Central memory CD4-positive, alpha-beta T cell (primary cell): ENCODE measurements at places on chromosomes 4 and X.

DNA sequence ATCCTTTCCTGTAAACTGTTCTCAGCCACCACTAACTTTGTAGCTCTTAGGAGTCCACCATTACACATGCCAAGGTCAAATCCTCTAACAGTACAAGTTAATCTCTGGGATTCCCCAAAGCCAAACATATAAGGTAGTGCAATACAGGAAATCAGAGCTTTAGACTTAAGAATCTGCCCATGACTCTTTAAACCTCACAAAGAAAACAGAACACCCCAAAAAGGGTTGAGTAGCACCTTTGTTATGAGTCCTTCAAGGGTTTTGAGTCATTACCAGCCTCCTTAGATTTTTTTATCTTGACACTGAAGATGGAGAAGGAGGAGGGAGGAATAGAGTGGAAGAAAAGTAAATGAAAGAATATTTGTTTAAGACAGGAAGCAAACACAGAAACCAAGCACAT is 243.9 kb upstream of the SPANXN1 start:
- no peak for DNase-seq

- no peak for DNase-seq
Observed at GRCh38 chr4:78863254-78863869, 75.9 kb downstream of the PAQR3 start.

DNA sequence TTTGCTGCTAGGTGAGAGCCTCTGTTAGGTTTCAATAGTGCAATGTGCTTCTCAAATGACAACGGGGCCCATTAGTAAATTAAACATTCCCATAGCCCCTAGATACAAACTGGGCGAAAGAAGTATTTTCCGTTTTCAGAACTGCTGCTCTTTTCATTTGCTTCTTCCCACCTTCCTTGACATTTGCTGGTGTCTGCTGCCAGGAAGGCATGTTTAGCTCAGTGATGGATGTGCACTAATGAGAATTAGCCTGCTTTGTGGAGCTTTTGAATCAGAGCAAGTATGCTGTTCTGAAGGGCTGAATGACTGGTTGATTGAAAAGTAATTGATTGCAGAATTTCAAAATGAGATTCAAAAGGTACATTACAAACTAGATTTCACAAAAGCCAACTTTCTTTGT is 57.0 kb downstream of the SHROOM3 start:
- no peak for DNase-seq

DNA sequence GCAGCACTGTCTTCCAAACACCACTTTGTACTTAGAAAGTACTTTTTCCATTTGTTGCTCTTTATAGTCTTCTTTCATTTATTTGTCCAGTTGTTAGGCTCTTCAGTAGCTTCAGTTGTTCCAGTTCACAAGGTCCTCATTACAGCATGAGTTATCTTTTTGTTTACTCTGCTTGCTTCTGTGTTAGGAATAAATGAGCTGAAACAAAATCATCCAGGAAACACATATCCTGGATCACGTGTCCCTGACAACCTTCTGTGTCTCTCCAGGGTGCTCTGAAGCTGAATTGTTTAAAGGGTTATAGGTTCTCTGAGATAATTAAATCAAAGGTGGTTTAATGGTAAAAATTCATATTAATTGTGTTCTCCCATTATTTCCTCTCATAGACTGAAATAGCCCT is 19.9 kb upstream of the KLHL8 start:
- no peak for DNase-seq

DNA sequence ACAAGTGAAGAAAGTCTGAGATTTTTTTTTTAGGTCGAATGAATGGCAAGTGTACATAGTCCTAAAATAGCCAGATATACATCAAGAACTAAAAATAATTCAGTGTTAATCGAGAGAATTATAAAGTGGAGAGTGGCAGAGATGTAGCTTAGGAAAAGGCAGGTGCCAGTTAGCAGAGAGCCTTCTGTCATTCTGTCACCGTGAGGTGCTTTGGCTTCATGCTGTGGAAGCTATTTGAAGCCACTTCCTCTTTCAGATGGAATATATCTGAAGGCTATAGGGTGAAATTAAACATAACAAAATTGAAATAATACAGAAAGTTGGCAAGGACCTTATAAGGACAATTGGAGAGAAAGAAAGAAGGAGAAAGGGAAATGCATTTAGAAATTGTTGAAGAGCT is 756.3 kb downstream of the CCSER1 start:
- no peak for DNase-seq

- DNase-seq, result no peak
Observed at GRCh38 chr4:175065228-175065627, 147.1 kb downstream of the ADAM29 start.

- no peak for DNase-seq
Observed at GRCh38 chr4:48343035-48343434, 1.7 kb downstream of the SLAIN2 start.

DNA sequence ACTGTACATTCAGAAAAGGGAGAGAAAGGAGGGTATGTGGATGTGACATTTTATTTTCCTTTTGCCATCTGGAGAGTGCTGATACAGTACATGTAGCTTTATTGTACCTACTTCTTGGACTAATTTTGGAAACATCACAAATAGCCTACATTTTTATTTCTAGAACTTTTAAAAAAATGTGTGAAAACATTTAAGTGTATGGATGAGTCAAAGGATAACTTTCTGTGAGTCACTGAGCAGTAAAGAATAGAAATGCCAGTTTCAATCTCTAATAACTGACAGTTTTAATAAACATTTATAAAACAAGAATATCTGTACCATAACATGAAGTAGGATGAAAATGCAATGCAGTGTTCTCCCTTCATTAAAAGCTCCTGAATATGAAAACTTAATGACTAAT is 374.4 kb upstream of the NWD2 start:
- no peak for DNase-seq

DNA sequence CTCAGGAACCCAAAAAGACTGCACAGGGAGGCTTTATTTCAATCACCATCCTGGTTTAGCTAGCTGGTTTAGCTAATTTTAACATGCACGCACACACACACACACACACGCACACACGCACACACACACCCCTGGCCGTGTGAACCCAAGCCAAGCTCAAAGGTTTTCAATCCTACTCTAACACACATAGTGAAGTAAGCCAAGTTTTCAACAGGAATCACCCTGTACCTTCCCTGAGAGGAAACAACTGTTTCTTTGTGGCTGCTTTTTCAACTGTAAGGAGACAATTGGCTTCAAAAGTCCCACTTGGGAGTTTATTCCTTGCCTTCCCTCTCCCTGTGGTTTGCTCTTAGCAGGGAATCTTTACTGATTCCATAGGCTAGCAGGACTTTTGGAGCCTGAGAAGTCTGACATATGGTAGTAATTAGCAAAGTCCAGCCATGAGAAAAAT is 98.9 kb upstream of the BMP3 start:
- no peak for DNase-seq

DNA sequence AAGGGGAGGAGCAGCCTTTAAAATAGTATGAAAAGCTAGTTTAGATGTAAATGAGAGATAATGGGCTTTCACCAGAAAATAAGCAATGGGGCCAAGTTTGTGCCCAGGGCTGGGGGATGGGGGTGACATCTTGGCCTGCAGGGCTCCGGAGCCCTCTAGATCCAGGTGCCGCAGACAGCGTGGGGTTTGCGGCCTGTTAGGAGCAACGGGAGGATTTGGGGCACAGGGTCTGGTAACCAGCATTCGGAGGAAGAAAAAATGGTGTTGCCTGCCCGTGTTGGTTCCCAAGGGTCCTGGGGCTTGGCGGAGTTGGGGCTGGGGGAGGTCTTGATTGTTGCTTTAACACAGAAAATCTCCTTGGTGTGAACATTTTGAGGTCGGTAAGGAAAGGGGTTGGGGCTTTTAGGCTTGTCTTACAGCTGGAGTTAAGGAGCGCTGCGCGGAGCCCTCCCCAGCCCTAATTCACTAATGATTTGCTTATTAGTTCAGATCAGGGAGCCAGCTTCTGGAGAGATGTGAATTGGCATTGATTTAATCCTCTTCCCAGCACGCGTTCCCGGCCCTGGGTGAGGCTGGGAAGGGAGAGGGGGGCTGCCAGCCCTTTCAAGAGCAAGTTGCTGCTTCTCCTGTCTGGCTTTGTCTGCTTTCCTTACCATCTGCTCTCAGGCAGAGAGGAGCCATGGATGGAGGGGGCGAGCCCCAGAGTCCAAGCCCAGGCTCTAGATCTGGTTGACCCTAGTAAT is 443.4 kb downstream of the BCOR start:
- DNase-seq, result no peak

GRCh38 chr4:125702406-125702805 is 387.7 kb downstream of the FAT4 start:
- no peak for DNase-seq

- no peak for DNase-seq
Observed at GRCh38 chrX:40628506-40628905, 5.3 kb downstream of the MPC1L start.

GRCh38 chr4:128907981-128908380 is 98.5 kb downstream of the JADE1 start:
- no peak for DNase-seq

- no peak for DNase-seq
Observed at GRCh38 chrX:8897259-8897658, 96.1 kb upstream of the FAM9A start.

DNA sequence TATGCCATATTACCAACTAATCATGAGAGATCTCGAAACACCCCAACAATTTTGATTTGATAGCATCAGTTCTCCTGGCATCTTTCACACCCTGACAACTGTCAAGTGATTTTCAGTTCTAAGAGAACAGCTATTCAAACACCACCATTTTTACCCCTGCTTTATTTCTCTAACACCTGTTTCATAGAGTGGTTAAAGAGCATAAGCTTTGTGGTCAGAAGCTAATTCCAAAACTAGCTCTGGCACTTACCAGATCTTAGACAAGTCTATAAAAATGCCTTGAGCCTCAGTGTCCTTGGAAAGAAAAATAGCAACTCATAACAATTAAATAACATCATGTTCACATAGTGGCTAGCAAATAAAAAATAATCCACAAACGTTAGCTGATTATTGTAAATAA is 17.9 kb downstream of the PPA2 start:
- no peak for DNase-seq

- DNase-seq, result no peak
Observed at GRCh38 chr4:173160871-173161270, 7.7 kb upstream of the GALNT7 start.

GRCh38 chrX:150324035-150324728 is 38.9 kb upstream of the MAMLD1 start:
- DNase-seq, result no peak

GRCh38 chr4:175703956-175704600 is 108.0 kb downstream of the GPM6A start:
- DNase-seq, result no peak

GRCh38 chrX:150255441-150256296 is 107.4 kb upstream of the MAMLD1 start:
- DNase-seq, result no peak

- DNase-seq, result no peak
Observed at GRCh38 chr4:99202536-99202935, 16.5 kb downstream of the ADH6 start.

DNA sequence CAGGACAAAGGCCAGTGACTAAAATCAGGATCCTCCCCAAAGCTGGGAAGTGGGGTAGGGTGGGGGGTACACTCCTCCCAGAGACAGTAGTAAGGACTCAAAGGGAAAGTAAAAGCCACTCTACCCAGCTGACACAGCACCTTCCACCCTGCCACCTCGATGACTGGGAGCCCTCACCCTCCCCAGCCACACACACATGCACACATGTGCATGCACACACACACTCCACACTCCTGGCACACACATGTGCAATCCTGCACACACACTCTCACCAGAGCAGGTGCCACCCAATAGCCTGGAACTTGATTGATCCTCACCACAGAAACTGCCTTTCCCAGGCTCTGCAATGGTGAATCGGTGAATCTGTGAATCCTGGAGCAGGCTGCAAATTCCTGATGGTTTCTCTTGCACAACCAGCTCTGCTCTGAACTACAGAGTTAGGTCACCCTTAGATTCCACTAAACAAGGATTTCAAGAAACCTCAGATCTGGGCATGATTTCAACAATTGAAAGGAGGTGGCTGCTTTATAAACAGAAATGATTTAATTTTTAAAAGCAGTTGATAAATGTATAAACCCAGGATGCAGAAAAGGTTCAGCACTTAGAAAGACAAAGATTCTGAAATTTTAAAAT is 21.5 kb downstream of the AMOT start:
- DNase-seq, result no peak

DNA sequence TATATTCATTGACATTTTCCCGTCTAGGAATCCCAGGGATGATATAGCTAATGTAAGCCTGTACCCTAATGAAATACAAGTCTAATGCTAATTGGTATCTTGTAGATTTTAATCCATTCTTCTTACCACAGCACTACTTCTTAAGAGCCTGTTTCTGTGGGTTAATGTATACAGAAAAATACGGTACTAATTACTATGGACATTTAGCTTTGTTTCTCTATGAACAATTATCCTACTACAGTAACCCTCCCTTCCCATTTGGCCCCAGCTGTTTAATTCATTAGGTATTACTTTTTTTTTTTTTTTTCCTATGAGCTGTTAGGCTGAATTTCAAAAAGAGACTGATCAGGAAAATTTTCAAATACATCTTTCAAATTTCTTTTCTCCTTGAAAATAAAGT is 245.1 kb upstream of the SLC7A11 start:
- DNase-seq, result no peak

DNA sequence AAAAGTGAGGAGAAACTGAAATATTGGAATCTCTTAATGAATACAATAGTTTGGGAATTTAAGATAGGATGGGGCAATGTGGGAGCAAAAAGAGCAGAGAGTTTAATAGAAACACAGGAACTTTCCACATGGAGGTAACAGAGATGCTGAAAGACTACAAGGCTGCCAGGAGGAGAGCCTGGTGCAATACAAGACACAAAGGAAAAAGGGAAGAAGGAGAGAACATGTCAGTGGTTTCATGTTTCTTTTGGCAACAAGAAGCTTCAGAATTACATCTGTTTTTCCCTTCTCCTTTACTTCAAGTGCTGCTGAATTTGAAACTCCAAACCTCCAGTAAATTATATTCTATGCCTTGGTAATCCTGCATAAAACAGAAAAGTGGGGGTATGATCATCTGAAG is 474.3 kb downstream of the FAT4 start:
- no peak for DNase-seq

- no peak for DNase-seq
Observed at GRCh38 chr4:119726505-119726904, 97.9 kb upstream of the PDE5A start.

- DNase-seq, result no peak
Observed at GRCh38 chr4:13535708-13536361, 8.5 kb downstream of the NKX3-2 start.

GRCh38 chrX:109997786-109998452 is 5.0 kb upstream of the TMEM164 start:
- DNase-seq, result no peak

DNA sequence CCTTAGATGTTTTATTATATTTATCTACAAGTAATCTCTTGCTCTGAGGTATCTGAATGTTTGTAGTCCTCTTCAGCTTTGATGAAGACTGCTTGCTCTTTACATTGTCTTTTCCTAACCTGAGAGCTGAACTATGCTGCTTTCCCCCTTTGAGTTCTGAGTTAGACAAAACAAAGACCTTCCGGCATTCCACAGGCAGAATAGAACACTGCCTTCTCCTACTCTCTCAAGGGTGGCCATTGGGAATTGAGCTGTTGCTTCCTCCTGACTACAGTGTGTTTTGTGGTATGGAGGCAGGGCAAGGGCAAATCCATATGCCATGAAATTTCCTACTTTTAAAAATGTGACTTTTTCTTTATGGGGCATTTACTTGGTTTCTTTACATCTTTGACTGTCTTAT is 841.0 kb downstream of the FAM133A start:
- no peak for DNase-seq

GRCh38 chr4:82754513-82755165 is 44.0 kb downstream of the SCD5 start:
- no peak for DNase-seq
